Colonic mucosa (tissue), 4 donors: ENCODE measurements at places on chromosomes 3 and 15. TPM values are rescaled to one million over a fixed set of nuclear protein-coding genes. Genes with fewer than 3 reads are reported as not detected.
A peak's percentile ranks its signal among the peaks of the same experiment; 100 is the strongest.

DNA sequence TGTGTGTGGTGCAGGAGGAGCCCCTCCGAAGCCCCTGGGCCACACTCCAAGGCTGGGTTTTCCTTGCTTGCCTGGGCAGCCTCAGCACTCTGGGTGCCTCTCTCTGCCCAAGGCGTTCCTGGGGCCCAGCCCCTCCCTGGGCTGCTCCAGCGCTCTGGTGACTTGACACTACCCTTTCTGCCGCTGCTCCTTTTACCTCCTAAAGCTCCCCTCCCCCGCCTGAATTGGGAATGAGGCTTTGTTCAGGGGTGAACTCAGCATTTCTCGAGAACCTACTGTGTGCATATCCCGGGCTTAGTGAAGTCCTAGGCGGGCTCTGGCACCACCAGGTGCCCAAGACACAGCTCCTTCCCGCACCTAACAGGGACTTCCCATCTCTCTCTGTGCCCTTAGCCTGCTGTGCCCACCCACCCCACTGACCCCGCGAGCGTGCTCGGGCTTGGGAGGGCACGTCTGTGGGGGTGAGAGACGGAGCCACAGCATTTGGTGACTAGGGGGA lies 1.2 kb upstream of the BAHD1 start:
- no peaks in the 10 kb centered on the region for H3K27me3 ChIP-seq
- H3K36me3 ChIP-seq: no peaks in the 10 kb centered on the region
- no peak overlapping the region for H3K27ac ChIP-seq
- DNase-seq: peak; percentile 57
- H3K4me1 ChIP-seq: peaks cover 10% of the 10 kb centered on the region

DNA sequence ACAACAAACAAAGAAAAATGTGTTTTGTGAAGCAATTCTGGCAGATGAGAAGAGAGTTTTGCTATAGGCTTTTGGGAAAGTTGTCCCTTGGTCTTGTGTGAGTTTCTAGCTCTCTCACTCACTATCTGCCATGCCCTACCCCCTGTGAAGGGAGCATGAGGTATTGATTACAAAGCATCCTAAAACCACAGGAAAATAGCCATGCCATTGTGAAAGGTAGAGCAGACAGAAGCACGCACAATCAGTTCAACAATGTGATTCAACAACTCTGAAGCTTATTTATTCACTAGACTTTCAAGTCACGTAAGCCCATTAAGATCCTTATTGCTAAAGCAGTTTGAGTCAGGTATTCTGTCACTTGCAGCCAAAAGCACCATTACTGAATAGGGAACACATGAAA lies 6.5 kb upstream of the AQR start:
- no peaks in the 10 kb centered on the region for H3K27me3 ChIP-seq
- H3K4me1 ChIP-seq: no peaks in the 10 kb centered on the region
- no peak for DNase-seq
- H3K4me3 ChIP-seq: no peak overlapping the region

GRCh38 chr3:75768303-75769017 lies 16.9 kb downstream of the ZNF717 start:
- no peak overlapping the region for H3K4me3 ChIP-seq
- no peaks in the 10 kb centered on the region for H3K4me1 ChIP-seq
- no peaks in the 10 kb centered on the region for H3K27me3 ChIP-seq
- no peaks in the 10 kb centered on the region for H3K36me3 ChIP-seq
- DNase-seq: no peak

- H3K27ac ChIP-seq: no peak within 1 kb of the TSS
- peaks cover 3% of the 10 kb centered on the region for H3K27me3 ChIP-seq
- DNase-seq: peak; percentile 12
- no peak within 1 kb of the TSS for H3K4me3 ChIP-seq
Measured at GRCh38 chr3:46717447-46718231, at the start of gene PRSS50. TSS of gene PRSS50 (minus strand) at chr3:46717869. CDS start at chr3:46717824, 45 bp downstream.

DNA sequence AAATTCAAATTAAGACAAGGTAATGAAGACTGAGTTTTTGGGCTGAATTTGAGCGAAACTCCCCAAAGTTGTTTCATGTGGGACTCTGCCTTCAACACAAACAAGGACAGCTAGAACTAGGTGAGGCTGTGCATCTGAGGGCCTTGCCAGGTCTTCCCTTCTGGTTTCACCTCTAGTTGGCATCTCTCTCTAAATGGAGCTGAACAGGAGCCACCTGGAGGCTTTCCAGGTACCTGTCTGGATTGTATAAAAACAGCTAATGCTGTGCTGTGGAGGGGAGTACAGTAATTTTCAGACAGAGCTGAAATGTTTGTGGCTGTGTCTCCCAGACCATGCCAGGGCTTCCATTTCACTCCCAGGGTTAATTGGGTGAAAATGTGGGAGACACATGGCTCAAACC lies 27.1 kb downstream of the TRIM71 start:
- H3K27me3 ChIP-seq: no peaks in the 10 kb centered on the region
- H3K4me3 ChIP-seq: no peak overlapping the region
- H3K36me3 ChIP-seq: no peaks in the 10 kb centered on the region
- no peak overlapping the region for H3K27ac ChIP-seq
- no peak for DNase-seq

GRCh38 chr3:172376881-172377280 lies 71.4 kb downstream of the GHSR start:
- H3K4me1 ChIP-seq: no peaks in the 10 kb centered on the region
- H3K27me3 ChIP-seq: no peaks in the 10 kb centered on the region
- no peak overlapping the region for H3K27ac ChIP-seq
- DNase-seq: no peak

GRCh38 chr3:39254806-39255449 lies 24.9 kb downstream of the CX3CR1 start:
- H3K4me1 ChIP-seq: no peaks in the 10 kb centered on the region
- DNase-seq: no peak
- H3K27ac ChIP-seq: no peak overlapping the region
- H3K36me3 ChIP-seq: no peaks in the 10 kb centered on the region

- DNase-seq: no peak
- no peaks in the 10 kb centered on the region for H3K4me1 ChIP-seq
- H3K36me3 ChIP-seq: no peaks in the 10 kb centered on the region
- H3K27me3 ChIP-seq: no peaks in the 10 kb centered on the region
- no peak overlapping the region for H3K4me3 ChIP-seq
Measured at GRCh38 chr3:68483601-68484000, 448.7 kb downstream of the TAFA4 start.

DNA sequence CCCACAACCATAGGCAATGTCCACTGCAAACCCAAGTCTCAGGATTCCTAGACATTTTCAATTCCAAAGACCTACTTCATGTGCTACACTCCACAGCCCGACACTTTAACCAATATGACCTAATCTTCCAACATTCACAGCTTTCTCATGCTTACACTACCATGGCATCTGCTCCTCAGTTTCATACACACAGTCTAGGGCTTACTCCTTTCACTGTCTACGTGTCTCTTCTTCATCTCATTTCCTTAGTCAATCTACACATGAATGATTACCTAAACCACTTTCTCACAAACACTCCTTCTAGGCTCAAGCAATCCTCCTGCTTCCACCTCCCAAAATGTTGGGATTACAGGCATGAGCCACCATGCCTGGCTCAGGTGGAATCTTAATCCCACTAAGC lies 106.3 kb downstream of the STAG1 start:
- H3K36me3 ChIP-seq: no peaks in the 10 kb centered on the region
- no peak overlapping the region for H3K27ac ChIP-seq
- no peaks in the 10 kb centered on the region for H3K4me1 ChIP-seq
- no peak overlapping the region for H3K4me3 ChIP-seq
- DNase-seq: no peak

- H3K4me1 ChIP-seq: no peaks in the 10 kb centered on the region
- no peaks in the 10 kb centered on the region for H3K27me3 ChIP-seq
- H3K36me3 ChIP-seq: no peaks in the 10 kb centered on the region
- DNase-seq: no peak
Measured at GRCh38 chr3:171142985-171143384, 116.5 kb upstream of the SLC2A2 start.

PROK2 gene
- total RNA-seq: not detected

LRRN1 gene
- 0.24 TPM for total RNA-seq

ERICH6 gene
- total RNA-seq: not detected
